ENCODE measurements at places on chromosomes 1 and 21. TPM values are rescaled to one million over a fixed set of nuclear protein-coding genes. Genes with fewer than 3 reads are reported as not detected.

DNA sequence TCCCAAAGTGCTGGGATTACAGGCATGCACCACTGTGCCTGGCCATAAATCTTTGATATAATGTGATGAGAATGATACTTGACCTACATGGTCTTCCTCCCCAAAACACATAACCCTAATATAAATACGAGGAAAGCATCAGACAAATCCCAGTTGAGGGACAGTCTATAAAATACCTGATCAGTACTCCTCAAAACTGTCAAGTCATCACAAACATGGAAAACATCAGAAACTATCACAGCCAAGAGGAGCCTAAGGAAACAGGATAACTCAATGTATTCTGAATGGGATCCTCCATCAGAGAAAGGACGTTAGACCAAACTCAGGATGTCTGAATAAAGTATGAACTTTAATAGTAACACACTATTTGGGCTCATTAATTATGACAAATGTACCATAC lies 172.4 kb downstream of the NTPCR start:
- DNase-seq, result no peak

DNA sequence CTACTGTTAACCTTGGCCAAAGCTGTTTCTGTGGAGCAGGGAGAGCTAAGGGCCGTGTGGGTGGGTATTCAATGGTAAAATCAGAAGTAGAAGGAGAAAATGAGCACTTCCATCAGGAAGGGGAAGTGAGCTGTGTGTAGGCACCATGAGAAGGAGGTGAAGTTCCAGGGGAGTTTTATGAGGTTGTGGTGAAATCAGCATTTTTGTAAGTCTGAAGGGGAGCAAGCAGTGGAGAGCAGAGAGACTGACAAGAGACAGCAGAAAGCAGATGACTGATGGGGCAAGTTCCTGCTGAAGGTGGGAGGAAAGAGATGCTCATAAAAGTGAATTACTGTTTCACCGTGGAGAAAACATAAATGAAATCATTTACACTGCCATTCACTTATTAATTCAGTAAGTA lies 2.7 kb upstream of the GPR88 start:
- no peak for DNase-seq

DNA sequence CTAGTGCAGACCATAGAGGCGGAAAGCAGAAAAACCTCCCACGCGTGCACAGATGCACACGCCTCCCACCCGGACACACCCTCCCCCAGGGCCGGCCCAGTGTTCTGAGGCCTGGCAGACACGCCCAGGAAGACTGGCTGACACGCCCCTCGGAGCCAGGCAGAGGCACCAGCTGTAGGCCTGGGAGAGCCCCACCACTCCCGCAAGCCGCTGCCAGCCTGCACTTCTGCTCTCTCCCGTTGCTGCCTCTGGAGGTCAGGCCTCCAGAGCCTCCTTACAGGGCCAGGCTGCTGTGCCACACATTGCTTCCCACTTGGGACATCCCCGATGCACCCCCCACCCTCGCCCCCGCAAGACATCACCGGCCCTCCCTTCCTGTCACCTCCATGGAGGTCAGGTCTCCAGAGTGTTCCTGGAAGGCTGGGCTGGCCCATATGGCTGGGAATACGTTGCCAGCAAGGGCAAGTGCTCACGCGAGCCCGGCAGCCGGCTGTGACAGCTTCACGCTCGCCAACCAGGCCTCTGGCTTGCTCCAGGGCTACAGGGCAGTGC lies 40.4 kb downstream of the CASZ1 start:
- DNase-seq, result no peak

DNA sequence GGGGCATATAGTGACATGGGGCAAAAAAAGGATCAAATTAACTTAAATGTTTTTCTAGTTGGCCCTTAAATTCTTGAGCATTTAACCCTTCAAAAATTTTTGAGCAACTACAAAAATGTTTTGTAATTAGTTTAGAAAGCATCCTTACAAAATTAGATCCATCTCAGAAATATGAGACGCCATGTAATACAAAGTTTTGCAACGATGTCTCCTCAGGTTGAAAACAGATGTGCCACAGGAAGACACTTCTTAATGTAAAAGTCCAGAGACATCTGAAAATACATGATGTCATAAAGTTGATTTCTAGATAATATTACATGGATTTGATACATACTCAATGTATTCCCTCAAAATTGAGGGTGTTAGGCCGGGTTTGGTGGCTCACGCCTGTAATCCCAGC lies 37.5 kb downstream of the CD46 start:
- DNase-seq, result no peak

- no peak for DNase-seq
These were observed 48.3 kb upstream of the DPH5 start for GRCh38 chr1:101073836-101074235.

- DNase-seq, result no peak
These were observed 67.3 kb upstream of the LAPTM5 start for GRCh38 chr1:30824736-30825429.

GRCh38 chr21:41593051-41593759 lies 85.2 kb upstream of the TMPRSS2 start:
- peak; percentile 14 for DNase-seq

GRCh38 chr21:43956670-43957035 lies 55.5 kb upstream of the TRAPPC10 start:
- no peak for DNase-seq

- DNase-seq, result no peak
These were observed 16.5 kb downstream of the PLA2G2D start for GRCh38 chr1:20102875-20103274.

GRCh38 chr21:42158846-42159245 lies 60.1 kb upstream of the ABCG1 start:
- no peak for DNase-seq

The CFAP141 gene
- not detected for total RNA-seq

The NGF gene
- 4.2 TPM for total RNA-seq

The CELA3A gene
- not detected for total RNA-seq

The VSIG8 gene
- total RNA-seq, result not detected
